ENCODE measurements at places on chromosomes 1 and 21. TPM values are rescaled to one million over a fixed set of nuclear protein-coding genes. Genes with fewer than 3 reads are reported as not detected.
A peak's percentile ranks its signal among the peaks of the same experiment; 100 is the strongest.

Gene KLF17
- total RNA-seq = not detected

Gene S1PR1
- 2.5 TPM for total RNA-seq

Gene PADI4
- total RNA-seq = not detected

GRCh38 chr1:245301162-245301580 is 146.4 kb downstream of the KIF26B start:
- DNase-seq = no peak

GRCh38 chr1:245001252-245001651 is 136.9 kb upstream of the HNRNPU start:
- DNase-seq = no peak

DNA sequence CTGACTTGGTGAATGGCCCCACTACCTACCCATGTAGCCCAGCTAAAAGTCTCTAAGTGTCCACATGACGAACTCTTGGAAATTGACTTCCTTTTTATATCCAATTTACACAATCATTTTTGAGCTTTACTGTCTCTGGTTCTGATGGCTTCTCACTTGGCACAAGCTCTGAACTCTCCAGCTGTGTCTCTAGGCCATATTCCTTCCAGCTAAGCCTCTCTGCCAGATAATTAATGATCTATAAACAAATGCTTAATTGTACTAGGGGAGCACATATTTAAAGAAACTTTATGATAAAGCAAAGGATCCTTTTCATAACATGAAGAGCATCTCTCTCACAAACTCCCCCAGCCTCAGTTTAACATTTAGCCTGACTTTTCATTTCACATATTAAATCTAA is 16.3 kb upstream of the BEND5 start:
- DNase-seq = no peak

Gene AADACL4
- total RNA-seq = not detected

DNA sequence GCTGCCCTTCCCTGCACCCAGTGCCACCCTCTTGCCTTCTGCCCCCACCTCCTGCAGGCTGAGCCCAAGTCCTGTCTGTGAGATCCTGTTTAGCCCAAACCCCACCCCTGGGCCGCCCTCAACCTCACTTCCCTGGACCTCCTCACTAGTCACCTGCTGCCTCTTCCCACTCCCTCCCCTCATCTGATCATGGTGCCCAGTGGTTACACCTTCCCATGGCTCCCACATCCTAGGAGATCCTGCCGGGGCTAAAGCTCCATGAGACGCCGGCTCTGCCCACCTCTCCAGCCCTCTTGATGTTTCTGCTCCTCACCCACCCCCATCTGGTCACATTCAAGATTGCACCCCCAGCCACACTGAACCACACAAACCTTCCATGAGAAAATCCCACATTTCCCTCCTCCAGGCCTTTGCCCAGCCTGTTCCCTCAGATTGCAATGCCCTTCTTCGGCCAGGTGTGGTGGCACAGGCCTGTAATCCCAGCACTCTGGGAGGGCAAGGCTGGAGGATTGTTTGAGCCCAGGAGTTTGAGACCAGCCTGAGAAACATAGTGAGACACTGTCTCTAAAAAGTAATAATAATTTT is 17.0 kb downstream of the TTC39A start:
- DNase-seq = no peak

DNA sequence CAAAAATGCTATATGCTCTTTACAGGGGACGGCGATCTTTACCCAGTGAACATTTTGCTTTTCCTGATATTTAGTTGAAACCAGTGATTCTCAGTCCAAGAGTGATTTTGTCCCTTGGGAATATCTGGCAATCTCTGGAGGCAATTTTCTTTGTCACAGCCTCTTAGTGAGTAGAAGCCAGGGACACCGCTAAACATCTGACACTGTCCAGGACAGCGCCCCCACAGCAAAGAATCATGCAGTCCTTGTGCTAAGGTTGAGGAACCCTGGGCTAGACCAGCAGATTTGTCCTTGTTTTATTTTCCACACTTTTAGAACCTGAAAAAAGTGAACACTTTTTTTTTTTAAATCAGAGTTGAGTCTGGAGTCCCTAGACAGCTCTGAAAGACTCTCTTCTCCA is 13.1 kb downstream of the EVA1C start:
- no peak for DNase-seq

DNA sequence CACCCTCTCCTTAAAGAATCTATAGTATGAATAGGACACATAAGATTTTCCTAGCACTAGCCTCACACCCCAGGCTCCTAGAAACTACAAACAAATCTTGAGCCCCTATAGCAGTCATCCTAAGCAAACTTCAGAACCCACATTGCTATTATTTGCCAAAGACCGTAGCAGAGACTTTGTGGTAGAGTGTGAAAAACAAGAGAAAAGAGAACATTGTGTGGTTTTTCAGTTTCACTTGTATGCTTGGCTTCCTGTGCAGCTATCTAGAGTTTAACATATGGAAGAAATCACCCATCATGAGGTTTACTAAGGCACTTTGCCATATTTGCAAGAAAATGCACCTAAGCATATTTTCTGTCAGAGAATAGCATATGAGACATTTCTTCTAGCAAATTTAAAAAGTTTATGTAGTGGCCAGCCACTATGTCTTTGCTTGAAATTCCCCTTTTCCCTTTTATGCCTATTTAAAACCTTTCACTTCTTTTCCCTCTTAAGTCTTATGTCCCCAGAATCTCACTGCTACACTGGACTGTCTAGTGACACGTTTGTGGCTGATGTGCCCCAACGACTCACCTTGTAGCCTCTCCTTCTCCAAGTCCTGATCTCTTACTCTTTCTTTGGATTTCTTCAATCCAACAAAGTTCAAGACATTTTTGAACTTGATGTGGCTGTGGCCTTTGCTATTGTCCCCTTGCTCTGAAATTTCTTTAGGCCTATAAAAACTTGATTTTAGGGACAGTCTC is 25.6 kb downstream of the CCDC190 start:
- no peak for DNase-seq

Gene TEDDM1
- total RNA-seq = not detected

DNA sequence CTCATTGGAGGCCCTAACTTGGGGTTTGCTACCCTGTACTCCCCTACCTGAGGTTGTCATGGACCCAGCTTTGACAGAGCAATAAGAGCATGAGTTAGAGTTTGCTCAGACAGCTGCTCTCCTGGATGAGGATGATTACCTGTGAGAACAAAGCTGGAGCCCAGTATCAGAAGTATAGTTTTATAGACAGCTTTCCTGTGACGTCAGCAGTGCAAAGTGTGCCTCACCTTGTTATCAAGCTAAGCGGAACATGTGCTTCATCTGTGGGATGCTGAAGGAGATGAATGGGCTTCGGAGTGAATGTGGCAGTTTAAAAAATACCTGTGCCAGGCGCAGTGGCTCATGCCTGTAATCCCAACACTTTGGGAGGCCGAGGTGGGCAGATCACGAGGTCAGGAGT is 5.4 kb upstream of the WDR47 start:
- DNase-seq = no peak

Gene MANEAL
- 10.8 TPM for total RNA-seq

GRCh38 chr1:110255392-110255787 is 45.3 kb downstream of the KCNC4 start:
- no peak for DNase-seq

DNA sequence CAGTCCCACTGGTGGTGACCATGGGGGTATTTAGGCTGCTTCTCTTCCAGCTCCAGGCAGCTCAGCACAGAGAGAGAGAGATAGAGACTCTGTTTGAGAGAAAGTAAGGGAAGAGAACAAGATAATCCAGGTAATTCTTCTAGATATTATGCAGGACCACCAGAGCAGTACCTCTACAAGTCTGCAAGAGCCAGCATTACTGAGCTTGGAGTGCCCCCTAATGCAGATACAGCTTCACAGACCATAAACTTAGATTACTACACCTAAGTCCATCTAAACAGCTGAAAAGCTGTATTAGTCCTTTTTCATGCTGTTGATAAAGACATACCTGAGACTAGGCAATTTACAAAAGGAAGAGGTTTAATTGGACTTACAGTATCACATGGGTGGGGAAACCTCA is 570.3 kb downstream of the LRRIQ3 start:
- no peak for DNase-seq

DNA sequence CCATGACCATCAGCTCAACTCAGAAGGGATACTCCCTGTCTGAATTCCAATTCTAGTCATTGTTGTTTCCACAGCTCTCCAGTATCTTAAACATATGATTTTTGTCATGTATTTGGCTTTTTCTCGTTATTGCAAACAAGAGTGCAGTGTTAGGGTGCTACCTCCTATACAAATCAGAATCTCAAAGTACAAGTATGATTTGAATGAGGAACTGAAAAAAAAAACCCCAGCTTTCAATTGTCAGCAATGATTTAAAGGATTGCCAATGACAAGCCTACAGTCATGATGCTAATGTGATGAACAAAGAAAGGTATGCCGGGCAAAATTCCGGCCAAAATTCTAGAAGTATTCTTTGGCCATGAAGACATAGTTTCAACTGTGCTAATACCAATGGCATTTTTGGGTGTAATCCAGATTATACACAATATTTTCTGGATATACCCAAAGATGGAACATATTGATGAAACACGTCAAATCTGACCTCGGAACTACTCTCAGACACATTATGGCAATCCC is 14.9 kb downstream of the TMEM35B start:
- DNase-seq = no peak

Gene AGO4
- 12.7 TPM for total RNA-seq

Gene PTCH2
- total RNA-seq = 0.51 TPM

Gene AK4
- 12.5 TPM for total RNA-seq

Gene ST6GALNAC5
- 2.2 TPM for total RNA-seq

Gene MRPS15
- 55.6 TPM for total RNA-seq

GRCh38 chr21:44993321-44994046 is 53.7 kb downstream of the SLX9 start:
- DNase-seq = no peak

Gene THEM5
- not detected for total RNA-seq

DNA sequence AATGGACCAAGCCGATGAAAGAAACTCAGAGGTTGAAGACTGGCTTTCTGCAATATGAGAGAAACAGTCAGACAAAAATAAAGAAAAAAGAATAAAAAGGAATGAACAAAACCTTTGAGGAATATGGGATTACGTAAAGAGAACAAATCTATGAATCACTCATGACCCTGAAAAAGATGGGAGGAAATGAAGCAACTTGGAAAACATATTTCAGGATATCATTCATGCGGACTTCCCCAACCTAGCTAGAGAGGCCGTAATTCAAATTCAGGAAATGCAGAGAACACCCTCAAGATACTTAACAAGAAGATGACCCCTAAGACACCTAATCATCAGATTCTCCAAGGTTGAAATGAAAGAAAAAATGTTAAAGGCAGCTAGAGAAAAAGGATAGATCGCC is 705.3 kb upstream of the CHRM3 start:
- no peak for DNase-seq

DNA sequence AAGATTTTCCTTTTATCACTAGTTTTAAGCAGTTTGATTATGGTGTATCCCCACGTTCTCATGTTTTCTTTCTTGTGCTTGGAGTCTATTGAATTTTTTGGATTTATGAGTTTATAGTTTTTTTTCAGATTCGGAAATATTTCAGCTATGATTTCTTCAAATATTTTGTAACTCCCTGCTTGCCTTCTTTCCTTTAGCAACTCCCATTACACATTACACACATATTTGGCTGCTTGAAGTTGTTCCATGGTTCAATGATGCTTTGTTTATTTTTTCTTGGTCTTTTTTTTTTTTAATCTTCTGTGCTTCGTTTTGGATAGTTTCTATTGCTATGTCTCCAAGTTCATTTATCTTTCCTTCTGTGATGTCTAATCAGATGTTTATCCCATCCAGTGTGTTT is 48.5 kb upstream of the WARS2 start:
- no peak for DNase-seq

Gene NLRP3
- total RNA-seq = not detected

Gene TRIM58
- not detected for total RNA-seq

- DNase-seq = no peak
Observed at GRCh38 chr21:40684726-40685125, 162.2 kb downstream of the DSCAM start.

GRCh38 chr1:41155105-41155504 is 87.0 kb downstream of the SCMH1 start:
- DNase-seq = no peak

DNA sequence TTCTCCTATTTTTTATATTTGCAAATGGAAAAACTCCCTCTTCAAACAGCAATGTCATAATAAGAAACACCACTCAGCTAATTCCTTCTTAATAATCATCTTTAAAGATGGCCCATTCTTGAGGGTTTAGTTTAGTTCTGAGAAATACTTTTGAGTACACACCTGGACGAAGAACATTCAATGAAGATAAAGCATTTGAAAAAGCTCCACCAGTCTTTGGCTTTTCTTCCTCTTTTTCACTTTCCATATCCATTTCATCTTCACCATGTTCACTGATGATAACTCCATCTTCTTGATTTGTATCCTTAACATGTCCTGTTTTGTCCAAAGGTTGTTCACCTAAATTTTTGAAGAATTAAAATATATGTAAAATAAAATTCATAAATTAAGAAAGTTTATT is 7.4 kb downstream of the PAXBP1 start:
- no peak for DNase-seq

- no peak for DNase-seq
Observed at GRCh38 chr1:14598007-14598497, 433 bp upstream of the KAZN start.

Gene CNR2
- total RNA-seq = not detected

Gene OR2M3
- total RNA-seq = not detected

- peak; percentile 85 for DNase-seq
Observed at GRCh38 chr1:159922511-159923202, 2.6 kb downstream of the TAGLN2 start.

- DNase-seq = peak; percentile 18
Observed at GRCh38 chr1:218294546-218294945, 9.5 kb downstream of the RRP15 start.

DNA sequence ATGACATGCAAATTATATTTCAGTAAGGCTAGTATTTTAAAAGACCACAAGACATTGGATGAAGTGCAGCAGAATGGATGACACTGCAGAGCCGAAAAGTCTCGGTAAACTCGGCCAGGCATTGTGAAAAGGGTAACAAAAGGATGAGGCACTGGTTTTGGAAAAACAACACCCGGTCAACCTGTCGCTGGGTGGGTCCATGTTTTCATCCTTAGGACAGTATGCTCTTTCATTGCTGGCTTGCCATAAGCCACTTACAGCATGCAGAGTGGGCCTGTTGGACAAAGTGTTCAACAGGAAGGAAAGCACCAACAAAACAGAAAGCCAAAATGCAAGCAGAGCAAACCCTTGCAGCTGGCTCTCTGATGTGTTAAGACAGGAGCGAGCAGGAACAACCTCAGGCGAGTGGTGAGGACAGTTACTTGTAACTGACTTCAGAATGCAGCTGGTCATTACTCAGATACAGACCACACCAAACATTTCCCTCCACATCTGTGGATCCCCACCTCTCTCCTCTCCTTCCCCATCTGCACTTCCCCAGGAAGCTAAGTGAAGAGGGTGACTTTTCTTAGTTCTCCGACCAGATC is 2.9 kb upstream of the RCAN1 start:
- no peak for DNase-seq
